Foreskin fibroblast (primary cell): ENCODE measurements at places on chromosomes 7 and 10.

DNA sequence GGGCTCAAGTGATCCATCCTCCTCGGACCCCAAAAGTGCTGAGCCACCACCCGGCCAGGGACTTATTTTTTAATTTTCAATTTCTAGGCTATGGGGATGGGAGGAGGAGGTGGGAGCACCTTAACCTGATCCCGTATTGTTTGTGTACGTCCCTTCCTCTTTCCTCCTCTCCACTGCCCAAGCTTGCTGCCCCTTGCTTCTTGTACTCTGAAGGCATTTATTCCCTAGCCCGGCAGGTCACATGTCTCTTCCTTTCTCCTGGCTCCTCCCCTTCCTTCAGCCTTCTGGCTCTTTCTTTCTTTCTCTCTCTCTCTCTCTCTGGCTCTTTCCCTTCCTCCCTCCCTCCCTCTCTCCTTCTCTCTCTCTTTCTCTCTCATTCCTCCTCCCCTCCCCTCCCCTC, 56.0 kb downstream of the COL26A1 start:
- DNase-seq = no peak

DNA sequence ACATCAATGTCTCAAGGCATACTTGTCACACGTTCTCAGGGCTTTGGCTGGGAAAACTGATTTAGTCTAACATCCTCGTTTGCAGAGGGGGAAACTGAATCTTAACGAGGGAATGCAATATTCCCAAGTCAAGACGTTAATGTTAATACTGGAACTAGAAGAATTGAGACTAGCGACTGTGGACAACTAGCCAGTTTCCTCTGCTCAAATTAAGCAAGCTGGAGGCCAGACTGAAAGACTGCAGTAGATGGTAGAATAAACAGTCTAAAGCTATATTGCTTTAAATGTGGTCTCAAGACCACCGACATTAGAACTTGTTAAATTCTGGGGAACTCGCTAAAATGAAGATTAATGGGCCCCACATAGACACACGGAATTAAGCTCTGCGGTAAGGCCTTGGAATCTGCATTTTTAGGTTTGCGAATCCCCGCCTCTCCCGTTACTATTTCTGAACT, 639 bp upstream of the TFAM start:
- no peak for DNase-seq

DNA sequence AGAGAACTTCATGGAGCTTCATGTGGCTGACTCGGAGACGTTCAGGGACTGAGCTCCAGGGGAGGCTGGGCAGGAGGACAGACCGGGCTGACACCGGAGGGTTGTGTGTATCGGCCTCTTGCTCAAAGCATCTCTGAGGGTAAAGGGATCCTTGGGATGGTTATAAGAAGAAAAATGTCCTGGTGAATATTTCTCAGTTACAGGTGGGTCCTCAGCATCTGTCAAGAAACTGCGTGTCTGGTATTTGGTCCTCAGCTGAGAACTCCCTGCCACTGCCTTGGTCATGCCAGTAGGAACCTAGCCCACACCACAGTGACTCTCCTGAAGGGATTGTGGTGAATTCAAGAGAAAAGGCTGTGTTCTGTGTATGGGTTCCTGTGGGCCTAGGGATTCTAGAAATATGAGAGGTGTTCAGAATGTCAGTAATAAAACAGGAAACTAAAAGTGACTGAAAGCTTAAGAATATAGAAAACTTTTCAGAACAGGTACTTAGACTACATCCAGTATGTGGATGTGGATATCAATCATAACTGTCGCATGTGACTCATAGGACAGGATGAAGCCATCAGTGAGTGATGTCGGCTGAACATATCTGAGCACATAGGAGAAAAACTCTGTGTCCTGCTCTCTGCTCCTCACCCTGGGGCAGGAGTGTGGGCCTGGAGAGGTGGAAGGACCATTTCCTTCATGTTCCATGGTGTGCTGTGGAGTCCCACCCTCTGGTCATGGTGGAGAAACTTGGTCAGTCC, 28.4 kb downstream of the MBL2 start:
- DNase-seq = no peak

DNA sequence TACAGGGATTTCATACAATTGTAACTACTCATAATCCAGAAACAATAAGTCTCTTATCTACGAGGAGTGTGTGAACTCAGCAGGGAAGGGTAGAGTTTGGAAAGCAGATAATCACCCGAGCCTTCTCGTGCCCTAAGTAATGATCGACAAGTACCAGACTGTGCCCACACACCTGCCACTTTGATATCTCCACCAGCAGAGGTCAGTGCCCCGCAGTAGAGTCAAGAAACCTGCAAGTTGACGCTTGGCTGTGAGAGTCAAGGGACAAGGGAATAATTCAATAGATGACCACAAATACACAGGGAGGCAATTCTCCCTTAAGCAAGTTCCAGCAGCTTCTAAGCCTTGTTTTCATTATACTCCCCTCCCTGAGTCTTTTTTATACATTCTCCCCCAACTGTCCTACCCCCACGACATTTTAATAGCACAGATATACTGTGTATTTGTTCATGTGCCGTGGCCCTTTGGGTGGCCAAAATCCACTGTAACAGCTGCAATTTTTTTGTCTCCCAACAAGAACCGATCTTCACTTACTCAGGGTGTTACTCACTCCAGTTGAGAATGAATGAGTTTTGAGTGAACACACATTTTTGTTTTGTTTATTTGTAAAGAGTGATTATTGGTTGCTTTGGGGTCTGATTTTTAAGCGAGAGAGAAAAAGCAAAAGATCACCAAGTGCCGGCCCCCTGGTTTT, 106.9 kb upstream of the RHEB start:
- peak; percentile 53 for DNase-seq

- no peak for DNase-seq
Measured at GRCh38 chr7:80650030-80650429, 11.6 kb downstream of the CD36 start.

- DNase-seq = no peak
Measured at GRCh38 chr10:11017000-11017569, 587 bp upstream of the CELF2 start.

- DNase-seq = peak; percentile 55
Measured at GRCh38 chr7:38932509-38933168, 23.6 kb upstream of the VPS41 start.

- DNase-seq = peak; percentile 82
Measured at GRCh38 chr7:27031289-27032172, 64.3 kb downstream of the HOXA1 start.

DNA sequence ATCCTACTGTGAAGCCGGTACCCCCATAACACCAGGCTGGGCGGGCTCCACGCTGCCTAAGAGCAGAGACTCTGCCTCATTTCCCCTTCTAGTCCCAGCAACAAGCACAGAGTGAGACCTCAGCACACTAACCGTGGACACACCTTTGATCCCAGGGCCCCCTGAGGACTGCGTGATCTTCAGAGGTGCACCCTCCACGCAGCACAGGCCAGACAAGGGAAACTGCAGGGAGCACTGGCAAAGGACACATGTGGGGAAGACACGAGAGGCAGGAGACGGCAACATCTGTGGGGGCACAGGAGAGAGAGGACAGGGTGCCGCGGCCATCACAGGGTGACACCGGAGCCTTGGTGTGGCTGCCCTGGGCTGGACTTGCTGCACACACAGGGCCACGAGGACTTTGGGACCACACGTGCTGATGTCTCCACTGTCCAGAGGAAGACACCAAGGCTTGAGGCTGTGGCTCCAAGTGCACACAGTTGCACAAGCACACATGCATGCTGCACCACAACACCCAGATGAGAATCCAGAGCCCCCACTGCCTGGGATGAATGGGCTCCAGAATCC, 128.8 kb downstream of the PTPRN2 start:
- DNase-seq = no peak

- peak; percentile 6 for DNase-seq
Measured at GRCh38 chr10:124197371-124198124, 104.2 kb upstream of the CHST15 start.

DNA sequence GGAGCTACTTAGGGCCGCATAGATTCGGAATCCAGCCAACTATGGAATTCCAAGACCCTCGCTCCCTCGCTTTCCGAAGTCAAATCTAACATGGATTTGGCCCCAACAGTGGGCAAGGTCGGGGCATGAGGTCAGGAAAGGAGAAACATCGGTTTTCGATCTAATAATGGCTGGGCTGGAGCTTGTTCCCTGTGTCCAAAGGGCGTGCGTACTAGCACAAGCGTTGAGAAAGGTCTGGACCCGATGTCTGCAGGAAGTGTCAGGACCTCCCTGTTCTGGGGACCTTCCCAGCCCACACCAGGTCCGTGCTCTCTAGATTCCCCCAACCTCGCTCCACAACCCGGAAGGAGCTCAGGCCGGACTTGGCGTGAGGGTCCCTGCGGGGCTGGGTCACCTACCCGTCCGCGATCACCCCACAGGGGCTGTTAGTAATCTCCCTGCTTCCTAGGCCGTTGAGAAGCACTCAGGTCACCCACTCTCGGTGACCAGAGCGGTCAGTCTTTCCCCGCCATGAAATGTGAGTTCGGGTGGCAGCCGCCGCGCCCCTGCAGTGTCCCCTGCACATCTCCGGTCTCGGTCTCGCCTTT, 4.8 kb downstream of the FEZF1 start:
- DNase-seq = no peak

- no peak for DNase-seq
Measured at GRCh38 chr10:75397496-75398199, 3.9 kb downstream of the ZNF503 start.

DNA sequence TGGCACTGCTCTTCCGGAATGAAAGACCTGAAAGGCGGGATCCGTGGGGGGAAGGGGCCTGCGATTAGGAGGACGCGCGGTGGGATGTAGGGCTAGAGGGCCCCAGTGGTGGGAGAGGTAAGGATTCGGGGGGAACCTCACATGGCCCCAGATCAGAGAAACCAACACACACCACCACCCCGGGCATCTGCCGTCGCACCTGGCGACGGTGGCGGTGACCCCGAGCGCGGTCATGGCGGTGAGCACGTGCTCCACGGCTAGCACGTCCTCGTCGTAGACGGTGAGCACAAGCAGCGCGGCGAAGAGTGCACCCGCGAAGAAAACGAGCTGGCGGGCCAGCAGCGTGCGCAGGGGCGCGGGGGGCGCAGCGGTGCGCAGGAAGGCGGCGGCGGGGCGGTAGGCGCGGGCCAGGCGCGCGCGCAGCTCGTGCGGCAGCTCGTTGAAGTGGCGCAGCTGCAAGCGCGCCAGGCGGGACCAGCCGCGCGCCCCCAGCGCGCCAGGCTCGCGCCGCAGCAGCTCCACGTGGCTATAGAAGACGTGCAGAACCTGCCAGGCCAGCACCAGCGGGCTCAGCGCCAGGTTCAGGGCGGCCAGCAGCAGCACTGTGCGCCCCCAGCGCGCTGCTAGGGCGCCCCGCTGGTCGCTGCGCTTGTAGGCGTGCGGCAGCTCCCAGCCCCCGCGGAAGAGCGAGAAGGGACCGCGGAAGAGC, 5.7 kb downstream of the ATG9B start:
- DNase-seq = peak; percentile 36
